ENCODE measurements at places on chromosomes 4 and X. TPM values are rescaled to one million over a fixed set of nuclear protein-coding genes. Genes with fewer than 3 reads are reported as not detected.

Gene UGT8
- total RNA-seq = 0.74 TPM

Gene SHOX
- not detected for total RNA-seq

Gene PPBP
- not detected for total RNA-seq

Gene TASL
- 3.2 TPM for total RNA-seq

Gene MAMLD1
- total RNA-seq = 3.4 TPM

Gene TBX22
- not detected for total RNA-seq

- DNase-seq = peak; percentile 70
Measured at GRCh38 chr4:145936142-145936996, 2.3 kb downstream of the ZNF827 start.

GRCh38 chr4:168129046-168129772, 36.9 kb downstream of the ANXA10 start:
- DNase-seq = no peak

- DNase-seq = no peak
Measured at GRCh38 chrX:56498756-56499155, 64.7 kb upstream of the UBQLN2 start.

- no peak for DNase-seq
Measured at GRCh38 chr4:85495621-85496020, 20.7 kb downstream of the ARHGAP24 start.

DNA sequence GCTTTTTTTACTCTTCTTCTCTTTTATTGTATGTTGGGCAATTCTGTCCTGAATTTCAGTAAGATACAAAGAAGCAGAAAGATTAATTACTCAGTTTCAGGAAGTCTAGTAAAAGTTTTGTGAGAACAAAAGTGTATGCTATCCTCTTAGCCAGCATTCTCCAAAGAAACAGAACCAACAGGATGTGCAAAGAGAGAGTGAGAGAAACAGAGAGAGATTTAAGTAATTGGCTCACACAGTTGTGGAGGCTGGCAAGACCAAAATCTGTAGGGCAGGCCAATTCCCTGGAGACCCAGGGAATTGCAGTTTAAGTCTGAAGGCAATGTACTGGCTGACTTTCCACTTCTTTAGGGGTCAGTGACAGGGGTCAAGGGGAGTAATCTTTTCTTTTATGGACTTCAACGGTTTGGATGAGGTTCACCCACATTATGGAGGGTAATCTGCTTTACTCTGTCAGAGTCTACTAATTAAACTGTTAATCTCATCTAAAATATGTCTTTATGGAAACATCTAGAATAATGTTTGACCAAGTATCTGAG, 59.2 kb upstream of the SLC39A8 start:
- no peak for DNase-seq

DNA sequence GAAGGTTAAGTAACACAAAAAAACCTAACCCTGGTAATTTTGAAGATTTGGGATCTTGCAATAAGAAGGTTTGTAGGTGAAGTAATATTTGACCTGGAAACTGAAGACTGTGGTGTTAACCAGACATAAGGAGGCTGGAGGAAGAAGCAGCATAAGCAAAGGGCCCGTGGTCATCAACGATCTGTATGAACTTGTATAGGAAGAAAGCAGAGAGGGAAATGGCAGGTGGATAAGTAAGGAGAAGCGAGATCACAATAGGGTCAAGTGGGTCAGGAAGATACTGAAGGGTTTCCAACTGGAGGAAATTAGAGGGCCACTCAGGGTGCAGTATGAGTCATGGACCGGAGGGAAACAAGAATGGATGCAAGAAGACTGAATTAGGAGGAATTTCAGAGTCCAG, 103.8 kb upstream of the SORBS2 start:
- no peak for DNase-seq

DNA sequence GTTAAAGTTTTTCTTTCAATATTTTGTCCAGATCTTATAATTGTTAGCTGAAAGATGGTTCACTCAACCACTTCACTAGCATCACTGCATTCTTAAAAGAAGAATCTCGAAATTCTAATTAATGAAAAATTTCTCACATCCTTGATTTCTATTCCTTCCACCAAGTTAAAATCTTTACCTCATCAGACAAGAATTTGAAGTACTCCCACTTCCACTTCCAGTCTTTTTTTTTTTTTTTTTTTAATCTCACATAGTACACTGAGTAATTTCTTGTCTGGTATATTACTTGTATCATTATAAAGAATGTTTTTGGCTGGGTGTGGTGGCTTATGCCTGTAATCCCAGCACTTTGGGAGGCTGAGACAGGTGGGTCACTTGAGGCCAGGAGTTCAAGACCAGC, 73.2 kb downstream of the FBXW7 start:
- no peak for DNase-seq

- peak; percentile 26 for DNase-seq
Measured at GRCh38 chrX:79325263-79325958, 41.7 kb downstream of the ITM2A start.

GRCh38 chr4:36207831-36208520, 36.3 kb downstream of the ARAP2 start:
- DNase-seq = no peak

DNA sequence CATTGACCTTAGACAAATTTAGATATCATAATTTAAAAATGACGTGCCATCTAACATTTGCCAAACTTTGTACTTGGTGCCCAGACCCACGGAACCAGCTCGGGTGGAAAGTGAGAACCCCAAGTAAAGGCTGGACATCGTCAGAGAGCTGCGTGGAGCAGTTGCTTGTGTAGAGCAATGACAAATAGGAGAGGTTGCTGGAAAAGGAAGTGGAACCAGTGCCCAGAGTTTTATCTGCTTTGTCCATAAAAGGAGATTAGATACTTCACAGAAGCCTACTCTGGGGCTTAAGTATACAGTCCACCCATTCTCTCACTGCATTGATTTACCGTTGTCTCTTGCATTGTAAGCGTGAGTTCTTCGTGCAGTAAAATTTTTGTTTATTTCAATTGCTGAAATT, 5.4 kb upstream of the TBC1D1 start:
- no peak for DNase-seq

DNA sequence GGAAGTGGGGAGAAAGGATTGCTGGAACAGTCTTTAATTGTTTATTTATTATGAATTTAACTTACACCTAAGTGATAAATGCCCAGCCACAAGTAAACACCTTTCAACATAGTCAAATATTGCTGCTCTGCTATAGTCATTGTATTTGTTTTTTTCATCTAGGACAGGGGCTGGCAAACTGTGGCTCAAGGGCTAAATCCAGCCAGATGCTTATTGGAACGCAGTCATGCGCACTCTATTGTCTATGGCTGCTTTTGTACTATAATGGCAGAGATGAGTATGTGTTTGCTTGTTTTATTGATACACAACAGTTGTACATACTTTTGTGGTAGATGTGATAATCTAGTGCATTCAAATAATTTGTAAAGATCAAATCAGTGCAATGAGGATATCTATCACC, 95.3 kb downstream of the ZAR1 start:
- DNase-seq = no peak

GRCh38 chrX:136781180-136781797, 557 bp upstream of the ARHGEF6 start:
- no peak for DNase-seq

DNA sequence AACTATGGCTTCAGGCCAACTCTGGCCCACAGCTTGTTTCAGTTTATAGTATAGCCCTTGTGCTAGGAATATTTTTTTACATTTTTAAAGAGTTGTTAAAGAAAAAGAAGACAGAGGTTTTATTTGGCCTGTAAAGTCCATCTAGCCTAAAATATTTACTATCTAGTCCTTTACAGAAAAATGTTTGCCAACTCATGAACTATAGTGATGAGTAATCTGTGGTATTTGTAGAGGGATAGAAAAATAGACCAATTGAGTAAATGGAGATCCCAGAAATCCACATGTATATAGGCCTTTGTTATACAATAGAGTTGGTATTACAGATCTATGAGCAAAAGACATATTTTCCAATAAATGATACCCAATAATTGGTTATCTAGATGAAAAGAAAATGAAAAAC, 288.7 kb downstream of the PRDM5 start:
- DNase-seq = no peak

DNA sequence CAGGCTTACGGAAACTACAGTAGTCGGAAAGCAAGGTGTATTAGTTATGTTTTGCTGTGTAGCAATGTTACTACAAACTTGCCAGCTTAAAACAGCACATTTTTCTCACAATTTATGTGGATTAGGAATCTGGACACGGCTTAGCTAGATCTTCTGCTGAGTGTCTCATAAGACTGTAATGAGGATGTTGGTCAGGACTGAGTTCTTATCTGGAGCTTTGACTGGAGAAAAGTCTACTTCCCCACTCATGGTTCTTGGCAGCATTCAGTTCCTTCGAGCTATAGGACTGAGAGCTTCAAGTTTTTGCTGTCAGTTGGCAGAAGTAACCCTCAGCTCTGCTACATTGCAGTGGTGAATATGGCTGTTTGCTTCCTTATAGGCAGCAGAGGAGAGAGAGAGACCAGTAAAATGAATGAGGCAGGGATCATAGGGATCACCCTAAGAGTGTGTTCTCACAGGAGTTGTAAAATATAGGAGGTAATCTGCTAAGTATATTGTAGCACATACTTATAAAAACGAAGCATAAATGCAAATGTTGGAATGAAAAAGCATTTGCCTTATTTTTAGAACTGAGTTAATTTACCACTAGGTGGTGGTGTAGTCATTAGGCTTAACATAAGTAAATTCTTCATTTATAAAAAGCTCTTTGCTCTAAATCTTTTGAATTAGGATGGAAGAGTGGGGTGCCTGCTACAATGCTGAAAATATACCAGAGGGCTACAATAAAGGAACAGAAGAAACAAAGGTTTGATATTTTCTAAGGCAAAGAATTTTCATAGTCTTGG, 38.6 kb downstream of the ALG13 start:
- DNase-seq = no peak

DNA sequence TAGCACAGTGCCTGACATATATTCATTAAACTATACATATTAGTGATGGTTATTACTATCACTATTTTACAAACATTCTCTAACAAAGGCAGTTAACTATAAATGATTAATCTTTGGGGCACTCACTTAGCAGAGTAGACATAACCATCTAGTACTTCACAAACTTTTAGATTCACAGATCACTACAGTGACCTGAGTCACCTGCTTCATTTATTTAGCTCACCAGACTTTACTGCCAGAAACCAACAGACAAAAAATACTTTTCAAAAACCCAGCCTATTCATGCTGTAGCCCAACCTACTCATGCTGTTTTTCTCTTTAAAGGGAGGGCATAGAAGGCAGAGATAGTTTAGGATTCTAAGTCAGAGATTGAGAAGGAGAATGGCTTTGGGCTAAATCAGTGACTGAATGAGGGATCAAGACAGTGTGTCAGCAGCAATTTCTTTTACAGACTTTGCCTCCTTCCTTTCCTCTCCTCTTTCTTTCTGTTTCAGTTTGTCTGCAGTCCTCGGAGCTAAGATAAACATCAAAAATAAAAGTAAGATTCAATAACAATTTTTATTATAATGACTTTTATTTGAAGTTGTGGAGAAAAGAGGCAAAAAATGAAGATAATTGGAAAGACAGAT, 34.7 kb upstream of the PDE5A start:
- no peak for DNase-seq

DNA sequence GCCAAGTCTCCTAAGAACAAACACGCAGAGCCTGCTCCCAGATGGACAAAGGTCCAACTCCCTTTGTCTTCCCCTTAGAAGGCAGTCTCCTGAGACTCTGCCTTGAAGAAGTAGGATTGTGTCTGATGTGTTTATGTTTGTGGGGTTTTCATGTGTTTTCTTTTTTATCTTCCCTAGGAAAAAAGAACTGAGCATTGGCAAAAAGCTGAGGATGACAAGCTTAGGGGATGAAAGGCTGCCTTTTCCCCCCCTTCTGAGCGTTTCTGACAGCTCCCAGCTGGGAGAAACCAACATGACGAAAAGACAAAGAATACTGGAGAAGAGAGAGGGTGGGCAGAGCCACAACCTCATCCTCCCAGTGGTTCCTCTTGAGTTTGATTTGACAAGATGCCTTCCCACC, 181.1 kb downstream of the EVC2 start:
- DNase-seq = no peak

- DNase-seq = no peak
Measured at GRCh38 chr4:153823483-153823882, 34.6 kb upstream of the SFRP2 start.

DNA sequence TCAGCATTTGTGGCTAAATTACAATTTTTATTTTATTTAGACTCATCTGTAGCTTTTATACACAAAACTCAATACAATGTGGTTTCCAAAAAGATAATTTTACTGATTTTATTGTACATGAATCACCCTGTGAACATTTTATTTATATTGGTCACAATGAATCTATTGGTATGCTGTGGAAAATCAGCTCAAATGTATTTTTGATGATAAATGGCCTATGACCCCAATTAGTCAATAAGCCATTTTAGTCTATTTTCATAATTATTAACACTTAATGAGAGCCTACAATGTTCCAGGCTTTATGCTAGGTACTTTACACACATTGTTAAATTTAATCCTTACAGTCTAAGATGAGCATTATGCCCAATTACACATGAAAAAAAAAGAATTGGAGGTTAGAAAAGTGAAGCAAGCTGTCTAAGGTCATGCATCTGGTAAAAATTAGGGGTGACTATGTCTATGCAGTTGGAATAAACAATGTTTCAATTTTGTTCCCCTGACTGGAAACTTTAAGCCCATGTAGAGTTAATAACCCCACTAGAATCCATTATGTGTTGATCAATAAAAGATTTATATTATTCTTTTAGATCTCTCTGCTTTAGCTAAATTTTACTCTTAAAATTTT, 344.7 kb downstream of the PABPC4L start:
- no peak for DNase-seq

- peak; percentile 84 for DNase-seq
Measured at GRCh38 chr4:185005219-185005819, 13.0 kb upstream of the HELT start.

- peak; percentile 49 for DNase-seq
Measured at GRCh38 chr4:140049024-140049848, 104.7 kb downstream of the MAML3 start.

GRCh38 chrX:39152106-39152649, 350.9 kb downstream of the MID1IP1 start:
- DNase-seq = peak; percentile 58

DNA sequence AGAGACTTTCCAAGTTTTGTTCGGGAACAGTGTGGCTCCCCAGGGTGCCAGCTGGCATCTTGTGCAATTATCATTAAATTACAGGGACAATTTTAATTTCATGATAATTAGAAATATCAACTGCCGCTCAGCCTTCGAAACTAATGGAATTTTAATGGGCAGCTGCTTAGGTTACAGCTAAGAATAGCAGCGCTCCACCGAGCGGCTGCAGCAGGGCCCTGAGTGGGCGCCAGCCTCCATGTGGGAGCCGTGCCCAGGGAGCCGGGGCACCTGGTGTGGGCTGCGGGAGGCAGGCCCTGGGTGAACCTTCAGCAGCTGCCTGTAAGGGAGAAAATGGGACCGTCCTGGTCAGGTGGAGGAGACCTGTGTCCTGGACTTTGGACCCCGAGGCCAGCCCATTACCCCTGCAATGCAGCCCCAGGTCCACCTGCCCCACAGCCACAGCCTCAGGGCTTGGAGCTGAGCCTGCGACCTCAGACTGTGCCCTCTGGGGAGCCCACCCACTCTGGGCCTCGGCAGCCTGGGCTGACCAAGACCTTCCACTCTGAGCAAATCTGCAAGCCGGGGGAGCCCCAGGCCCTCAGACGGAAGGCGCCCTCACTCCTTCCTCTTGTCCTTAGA, 21.1 kb downstream of the MSANTD1 start:
- DNase-seq = no peak

- no peak for DNase-seq
Measured at GRCh38 chr4:54473077-54473545, 184.6 kb upstream of the KIT start.

Data from activated T-cell treated with anti-CD3 and anti-CD28 coated beads, Interleukin-2, amount 50 U/mL, for 72 hours (primary cell).